Inflammatory macrophage treated with lipopolysaccharide for 4 hours (primary cell): ENCODE measurements at places on chromosomes 13 and 19.

- peak; percentile 69 for DNase-seq
Observed at GRCh38 chr19:7000816-7001215, 20.4 kb downstream of the MBD3L2B start.

DNA sequence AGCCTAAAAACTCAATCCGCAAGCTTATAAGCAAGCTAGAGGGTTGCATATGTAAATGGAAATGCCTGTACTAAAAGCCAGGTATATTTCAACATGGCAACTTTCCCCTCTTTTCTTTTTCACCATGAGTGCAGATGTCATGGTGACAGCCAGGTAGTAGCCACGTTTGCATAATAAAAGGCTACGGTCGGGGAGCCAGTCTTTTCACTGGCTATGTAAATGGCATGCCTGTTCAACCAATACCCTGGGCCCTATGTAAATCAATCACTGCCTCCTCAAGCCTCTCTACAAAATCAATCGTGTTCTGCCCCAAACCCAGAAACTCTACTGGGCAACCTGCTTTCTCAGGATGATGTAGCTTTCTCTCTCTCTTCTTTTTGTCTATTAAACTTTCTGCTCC, 87.4 kb downstream of the ZNF100 start:
- DNase-seq, result no peak

- DNase-seq, result no peak
Observed at GRCh38 chr13:37640499-37640898, 41.9 kb upstream of the POSTN start.

GRCh38 chr13:30918662-30919405, 12.8 kb downstream of the MEDAG start:
- DNase-seq, result peak; percentile 8

DNA sequence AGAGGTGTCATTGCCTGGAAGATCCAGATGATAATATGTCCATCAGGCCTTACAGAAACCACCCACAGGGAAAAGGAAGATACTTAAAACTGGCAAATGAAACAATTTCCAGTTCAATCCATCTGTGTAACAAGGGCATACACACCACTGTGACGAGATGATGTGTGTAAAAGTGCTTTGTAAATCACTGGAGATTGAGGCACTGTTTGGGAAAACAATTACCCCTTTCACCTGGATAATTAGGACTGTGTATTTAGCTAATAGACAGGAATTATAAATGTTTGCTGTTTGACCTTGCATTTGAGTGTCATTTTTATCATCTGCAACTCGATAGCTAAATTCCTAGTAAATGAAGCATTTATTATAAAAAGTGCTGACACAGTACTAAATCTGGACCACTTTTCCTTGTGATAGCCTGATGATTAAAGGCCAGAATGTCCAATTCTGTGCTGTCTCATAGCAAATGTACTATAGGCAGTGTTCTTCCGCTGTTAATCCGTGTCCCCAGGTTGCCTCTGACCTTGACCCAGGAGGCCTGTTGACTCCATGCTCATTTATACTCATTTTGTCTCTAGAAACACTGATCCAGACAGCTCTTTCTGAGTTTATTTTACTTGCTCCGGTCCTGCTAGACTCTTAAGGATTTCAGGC, 105.8 kb downstream of the LACC1 start:
- DNase-seq, result no peak

GRCh38 chr13:113452942-113453901, at the start of gene ADPRHL1:
Gene ADPRHL1, minus strand, starts transcription at chr13:113453488. Its CDS starts 51 bp downstream, at chr13:113453437.
- DNase-seq, result no peak

- no peak for DNase-seq
Observed at GRCh38 chr13:66644855-66645460, 585.2 kb downstream of the PCDH9 start.

GRCh38 chr13:102097708-102098107, 304.1 kb downstream of the FGF14 start:
- no peak for DNase-seq

- DNase-seq, result no peak
Observed at GRCh38 chr19:51324167-51324481, 12.7 kb downstream of the IGLON5 start.

DNA sequence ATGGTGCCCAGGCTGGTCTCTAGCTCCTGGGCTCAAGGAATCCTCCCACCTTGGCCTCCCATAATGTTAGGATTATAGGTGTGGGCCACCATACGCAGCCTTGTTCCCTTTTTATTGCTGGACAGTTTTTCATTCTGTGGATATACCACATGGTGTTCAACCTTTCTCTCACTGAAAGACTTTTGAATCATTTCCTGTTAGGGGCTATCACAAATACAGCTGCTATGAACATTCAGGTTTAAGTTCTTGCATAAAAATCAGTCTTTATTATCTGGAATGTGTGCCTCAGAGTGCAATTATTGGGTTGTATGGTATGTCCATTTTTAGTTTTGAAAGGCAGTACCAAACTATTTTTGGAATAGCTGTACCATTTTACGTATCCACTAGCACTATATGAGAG, 647.2 kb downstream of the LIG4 start:
- DNase-seq, result no peak

GRCh38 chr13:25688536-25688935, 316.8 kb downstream of the ATP8A2 start:
- DNase-seq, result no peak

DNA sequence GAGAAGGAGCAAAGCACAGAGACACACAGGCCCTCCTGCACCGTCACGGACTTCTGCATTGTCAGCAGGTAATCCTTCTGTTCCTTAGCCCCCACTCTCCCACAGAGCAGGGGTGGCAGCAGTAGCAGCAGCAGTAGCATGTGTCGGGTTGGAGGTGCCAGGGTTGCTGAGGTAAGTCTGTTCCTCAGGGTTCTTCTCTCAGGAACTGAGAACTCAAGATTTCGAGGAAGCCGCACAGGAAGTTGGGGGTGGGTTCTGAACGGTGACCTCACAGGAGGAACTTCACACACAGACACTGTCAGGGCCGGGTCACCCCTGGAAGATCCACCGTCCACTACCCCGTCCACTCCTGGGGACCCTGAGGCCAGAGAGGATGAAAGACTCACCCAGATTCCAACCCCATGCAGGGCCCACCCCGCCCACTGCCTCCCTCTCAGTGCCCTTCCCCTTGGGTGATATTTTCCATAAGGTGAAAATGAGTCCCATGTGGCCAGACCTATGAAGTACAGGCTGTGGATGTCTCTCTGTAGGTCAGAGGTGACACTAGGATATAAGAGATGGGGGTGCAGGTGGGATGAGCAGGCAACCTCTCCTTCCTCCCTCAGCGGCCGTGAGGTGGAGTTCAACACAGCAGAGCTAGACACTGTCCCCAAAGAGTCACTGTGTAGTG, at the start of gene SIGLEC12:
SIGLEC12 (minus strand) TSS at position 207 of the 670 bp plus-strand sequence; CDS start at position 140, 67 bp downstream.
- DNase-seq, result peak; percentile 87

DNA sequence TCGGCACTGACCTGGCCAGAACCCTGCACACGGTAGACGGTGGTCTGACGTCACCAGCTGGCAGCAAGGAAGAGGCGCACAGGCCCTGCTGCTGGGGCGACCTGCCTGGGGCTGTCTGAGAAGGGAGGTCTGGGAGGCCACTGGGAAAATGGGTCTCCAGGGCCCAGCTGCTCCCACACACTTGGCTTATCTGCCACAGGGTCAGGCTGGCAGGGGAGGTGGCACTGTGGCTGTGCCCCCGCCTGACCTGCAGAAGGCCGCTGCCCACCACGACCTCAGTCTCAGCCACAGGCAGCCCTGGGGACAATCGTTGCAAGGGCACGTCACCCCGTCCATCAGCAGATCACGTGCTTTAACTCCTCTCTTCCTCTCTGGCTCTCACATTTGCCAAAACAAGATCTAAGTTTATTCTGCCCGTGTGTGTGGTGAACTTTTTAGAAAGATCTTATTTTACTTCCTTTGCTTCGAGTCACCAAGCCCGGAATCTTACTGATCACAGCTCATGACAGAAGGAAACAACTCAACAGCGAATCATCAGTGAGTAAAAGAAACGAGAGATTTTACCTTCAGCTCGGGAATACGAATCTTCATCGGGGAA, 45.2 kb upstream of the RANBP3 start:
- no peak for DNase-seq

GRCh38 chr13:84607261-84608013, 725.2 kb upstream of the SLITRK1 start:
- no peak for DNase-seq

DNA sequence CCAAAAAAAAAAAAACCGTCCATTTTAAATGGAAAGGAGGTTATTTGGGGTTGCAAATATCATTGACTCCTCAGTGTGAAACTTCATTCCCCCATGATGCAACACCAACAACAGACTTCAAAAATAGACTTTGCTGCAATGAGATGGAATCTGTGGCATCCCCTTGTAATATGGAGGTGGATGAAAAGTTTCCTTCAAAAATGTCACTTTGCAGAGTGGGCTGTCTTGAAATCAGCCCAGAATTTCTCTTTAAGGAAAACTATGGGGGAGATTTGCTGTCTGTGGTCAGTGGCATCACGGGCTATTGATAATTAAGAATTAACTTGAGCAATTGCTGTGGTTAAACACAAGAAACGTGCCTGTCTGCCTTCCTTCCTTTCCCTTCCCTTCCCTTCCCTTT, 1.5 kb downstream of the GPR18 start:
- DNase-seq, result peak; percentile 45

DNA sequence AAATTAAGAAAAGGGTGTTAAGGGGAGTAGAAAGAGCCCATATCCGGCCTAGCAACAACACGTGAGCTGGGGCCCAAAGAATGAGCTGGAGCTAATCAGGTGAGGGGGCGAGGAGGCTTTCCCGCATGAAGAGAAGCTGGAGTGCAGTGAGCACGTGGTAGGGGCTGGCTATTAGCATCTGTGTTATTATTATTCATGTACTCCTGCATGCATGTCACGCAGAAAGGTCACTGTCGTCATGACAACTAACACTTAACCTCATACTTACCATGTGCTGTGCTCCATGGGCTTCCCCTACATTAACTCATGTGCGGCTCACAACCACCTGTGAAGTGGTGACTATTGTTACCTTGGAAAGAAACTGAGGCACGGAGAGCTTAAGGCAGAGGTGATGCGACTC, 227.6 kb upstream of the UBL3 start:
- DNase-seq, result no peak

DNA sequence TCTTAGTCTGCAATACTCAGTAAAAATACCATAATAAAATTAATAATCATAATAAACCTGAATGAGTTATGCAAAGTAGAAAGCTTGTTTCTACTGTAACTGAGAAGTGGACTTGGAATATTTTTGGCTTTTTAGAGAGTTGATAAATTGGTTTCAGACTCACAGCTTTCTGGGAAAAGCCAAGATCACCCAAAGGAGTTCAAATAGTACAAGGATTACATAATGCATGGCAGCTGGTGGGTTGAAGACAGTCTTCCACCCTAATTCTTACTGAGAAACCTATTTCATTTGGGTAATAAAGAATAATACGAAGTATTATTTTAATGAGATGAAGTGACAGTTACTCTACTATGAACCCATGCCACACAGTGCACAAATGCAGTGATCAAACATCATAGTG, 139.4 kb upstream of the KLF12 start:
- DNase-seq, result no peak

- DNase-seq, result peak; percentile 89
Observed at GRCh38 chr13:40666045-40666932, at the start of gene FOXO1. Gene FOXO1, minus strand, starts transcription at chr13:40666641. Its CDS starts 429 bp downstream, at chr13:40666212.
